ENCODE measurements at places on chromosomes 11 and 22.

DNA sequence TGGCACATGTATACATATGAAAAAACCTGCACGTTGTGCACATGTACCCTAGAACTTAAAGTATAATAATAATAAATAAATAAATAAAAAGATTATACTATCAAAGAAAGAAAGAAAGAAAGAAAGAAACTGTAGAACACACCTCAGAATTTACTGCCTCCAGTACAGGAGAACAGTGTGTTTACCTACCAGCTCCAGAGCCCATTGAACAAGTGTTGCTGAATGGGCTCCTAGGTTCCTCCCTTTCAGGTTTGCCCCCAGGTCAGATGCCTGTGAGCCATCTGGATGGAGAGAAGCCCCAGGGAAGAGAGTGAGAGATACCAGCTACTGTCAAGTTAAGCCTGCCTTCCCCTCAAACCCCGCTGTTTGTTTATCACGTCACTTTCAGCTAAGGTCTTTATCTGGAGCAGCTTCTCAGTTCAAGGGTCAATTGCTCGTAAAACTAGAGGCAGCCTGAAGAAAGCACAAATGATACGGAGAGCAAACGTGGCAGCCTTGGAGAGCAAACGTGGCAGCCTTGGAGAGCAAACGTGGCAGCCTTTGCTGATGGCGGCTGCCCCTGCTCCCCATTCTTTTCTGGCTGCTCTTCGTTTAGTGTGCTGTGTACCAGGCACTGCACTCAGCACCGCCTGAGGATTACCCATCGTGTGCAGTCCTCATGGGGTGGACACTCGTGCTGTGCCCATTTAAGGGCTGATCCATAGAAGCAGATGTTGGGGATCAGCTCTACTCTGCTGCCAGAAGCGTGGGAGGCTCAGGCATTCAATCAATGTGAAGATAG is 111.7 kb downstream of the ADAMTS15 start:
- DNase-seq, result no peak

DNA sequence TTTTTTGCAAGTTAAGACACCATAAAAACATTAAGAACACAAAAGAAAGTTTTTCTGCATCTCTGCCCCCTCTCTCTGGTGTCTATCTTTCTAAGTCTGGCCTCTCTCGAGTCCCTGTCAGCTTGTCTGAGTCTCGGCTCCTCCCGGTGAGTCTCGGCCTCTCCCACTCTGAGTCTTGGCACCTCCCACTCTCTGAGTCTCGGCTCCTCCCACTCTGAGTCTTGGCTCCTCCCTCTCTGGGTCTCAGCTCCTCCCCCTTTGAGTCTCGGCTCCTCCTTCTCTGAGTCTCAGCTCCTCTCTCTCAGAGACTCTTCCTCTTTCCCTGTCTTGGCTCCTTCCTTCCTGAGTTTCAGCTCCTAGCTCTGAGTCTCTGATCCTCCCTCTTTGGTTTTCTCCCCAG is 72.5 kb upstream of the AMPD3 start:
- no peak for DNase-seq

DNA sequence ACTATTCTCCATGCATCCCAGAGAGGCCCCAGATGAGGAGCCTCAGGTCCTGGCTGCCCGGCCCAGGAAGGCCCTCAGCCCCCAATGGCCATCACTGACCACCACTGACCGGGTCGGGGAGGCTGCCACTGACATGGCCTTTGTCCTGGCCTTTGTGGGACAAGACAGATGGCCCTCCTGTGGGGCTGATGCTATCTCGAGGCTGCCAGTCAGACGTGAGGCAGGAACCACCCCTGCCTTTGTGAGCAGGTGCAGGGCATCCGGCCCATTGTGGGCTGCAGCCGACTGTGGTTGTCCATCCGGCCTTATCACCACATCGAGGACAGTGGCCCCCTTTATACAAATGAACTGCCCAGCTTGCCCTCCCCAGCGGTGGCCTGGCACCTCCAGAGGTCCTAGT is 5.5 kb downstream of the GP1BB start:
- DNase-seq, result no peak

- DNase-seq, result no peak
Observed at GRCh38 chr22:49418341-49418894, 409.3 kb downstream of the BRD1 start.

DNA sequence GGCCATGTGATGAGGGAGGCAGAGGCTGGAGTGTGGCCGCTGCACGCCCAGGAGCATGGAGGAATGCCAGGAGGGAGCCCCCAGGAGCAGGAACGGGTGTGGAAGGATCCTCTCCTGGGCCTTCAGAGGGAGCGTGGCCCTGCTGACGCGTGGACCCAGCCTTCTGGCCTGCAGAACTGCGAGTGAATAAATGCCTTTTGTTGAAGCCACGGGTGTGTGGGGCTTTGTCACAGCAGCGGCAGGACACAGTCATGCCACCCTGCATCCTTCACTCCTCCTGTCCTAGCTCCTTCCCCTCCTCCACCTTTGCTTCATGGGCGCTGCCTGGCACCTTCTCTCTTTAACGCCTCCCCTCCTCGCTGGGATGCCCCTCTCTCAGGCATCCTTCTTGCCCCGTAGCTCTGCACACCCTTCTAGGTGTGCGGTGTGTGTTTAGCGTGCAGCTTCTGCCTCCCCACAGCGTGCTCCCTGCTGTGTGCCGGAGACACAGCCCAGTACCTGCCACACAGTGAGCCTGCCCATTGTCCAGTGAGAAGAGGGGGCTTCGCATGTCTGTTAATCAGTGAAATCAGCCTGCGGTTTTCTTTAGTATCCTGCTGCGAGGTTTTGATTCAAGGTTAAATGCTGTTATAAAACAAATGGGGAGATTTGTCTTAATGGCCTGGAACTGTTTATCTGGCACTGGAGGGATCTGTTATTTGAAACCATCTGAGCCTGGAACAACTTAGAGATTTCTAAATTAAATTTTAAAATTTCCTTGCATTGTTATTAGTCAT is 459.6 kb downstream of the TBC1D22A start:
- DNase-seq, result no peak

GRCh38 chr22:37994049-37994448 is 9.7 kb upstream of the SOX10 start:
- no peak for DNase-seq

GRCh38 chr11:94424011-94424410 is 22.8 kb upstream of the GPR83 start:
- no peak for DNase-seq

DNA sequence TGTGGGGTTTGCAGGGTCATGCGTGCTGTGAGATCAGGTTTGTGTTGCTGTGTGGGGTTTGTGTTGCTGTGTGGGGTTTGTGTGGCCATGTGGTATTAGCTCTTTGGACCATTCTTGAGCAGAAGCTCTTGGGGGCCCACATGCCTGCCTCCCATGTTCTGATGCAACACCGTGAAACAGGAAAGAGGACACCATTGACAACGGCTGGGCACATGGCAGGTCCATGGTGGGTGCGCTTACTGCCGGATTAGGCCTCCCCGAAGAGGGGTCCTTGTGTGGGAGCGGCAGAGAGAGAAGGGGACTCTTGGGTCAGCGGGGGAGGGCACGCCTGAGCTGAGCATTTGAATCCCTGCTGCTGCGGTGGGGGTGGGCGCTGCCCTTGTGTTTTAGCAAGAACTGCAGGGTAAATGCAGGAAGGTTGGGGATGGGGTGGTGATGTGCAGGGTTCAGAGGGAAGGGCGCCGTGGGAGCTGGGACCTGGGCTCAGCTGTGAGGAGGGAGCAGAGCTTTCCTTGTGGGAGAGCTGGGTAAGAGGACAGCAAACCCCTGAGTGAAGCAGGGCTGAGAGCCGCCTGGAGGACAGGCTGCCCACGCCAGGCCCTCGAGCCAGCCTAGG is 361.5 kb downstream of the TBC1D22A start:
- DNase-seq, result no peak

GRCh38 chr22:43828725-43828997 is 16.6 kb upstream of the EFCAB6 start:
- no peak for DNase-seq

DNA sequence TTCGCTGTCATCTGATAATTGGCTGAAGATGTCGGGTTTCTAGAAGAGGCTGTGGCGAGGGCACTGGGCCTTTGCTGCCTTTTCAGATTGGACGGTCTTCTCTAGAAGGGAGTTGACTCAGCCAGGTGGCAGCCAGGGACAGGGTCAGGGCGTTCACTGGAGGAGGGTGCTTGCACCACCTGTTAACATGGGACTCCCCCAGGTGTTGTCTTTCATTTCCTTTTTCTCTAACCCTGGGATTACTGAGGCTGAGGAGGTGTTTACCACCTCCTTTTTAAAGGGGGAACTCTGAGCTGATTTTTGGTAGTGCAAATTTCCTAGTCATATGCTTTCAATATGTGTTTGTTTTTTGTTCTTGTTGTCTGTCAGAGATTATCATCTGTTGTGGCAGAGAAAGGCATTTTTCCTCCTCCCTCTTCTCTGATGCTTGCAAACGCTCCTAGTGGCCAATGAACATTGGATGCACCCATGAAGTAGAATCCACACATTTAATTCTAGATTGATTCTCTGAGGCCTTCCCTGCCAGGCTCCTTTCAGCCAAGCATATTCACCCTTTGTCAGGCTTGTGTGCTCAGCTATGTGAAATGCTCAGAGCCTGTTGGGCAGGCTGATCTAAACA is 54.1 kb downstream of the LDLRAD3 start:
- DNase-seq, result no peak

DNA sequence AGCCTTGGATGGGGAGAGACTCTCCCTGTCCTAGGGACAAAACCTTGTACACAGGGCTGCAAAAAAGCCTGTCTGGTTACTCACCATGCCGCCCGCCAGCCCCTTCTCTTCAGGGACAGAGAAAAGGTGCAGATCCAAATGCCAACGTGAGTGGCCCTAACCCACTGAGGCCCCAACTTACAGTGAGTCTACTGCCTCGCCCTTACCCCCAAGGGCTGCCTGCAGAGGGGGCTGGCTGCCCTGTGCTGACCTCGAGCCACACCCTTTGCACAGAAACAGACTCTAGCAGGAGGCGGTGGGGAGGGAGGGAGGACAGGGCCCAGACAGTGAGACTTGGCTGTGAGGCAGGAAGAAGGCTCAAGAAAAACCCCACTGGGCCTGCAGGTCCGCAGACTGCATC is 13.6 kb upstream of the CHST1 start:
- no peak for DNase-seq

DNA sequence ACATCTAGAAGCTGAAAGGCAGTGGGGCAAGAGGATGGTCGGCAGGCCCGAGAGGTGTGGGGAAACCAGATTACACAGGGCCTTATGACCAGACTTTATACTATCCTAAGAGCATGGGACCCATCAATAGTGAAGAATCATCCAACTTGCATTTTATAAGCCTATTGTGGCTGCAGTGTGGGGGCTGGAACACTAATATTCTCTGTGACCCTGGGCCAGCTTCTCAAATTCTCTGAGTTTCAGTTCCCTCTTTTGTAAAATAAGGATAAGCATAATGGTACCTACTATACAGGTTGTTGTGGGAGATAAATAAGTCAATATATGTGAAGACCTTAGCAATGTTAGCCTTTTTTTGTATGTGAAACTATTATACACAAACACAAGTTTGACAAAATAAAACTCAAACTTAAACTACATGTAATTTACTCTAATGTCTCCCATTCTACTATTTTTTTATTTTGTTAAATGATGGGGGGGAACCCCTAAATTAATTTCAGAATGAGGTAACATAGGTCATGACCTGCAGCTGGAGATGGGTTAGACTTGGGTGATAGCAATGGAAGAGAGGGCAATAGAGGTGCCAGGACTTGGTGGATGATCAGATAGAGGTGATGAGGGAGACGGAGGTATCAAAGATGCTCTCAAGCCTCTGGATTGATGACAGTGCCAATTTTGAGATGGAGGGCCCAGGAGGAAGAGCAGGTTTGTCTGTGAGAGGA is 30.1 kb downstream of the SMCO4 start:
- no peak for DNase-seq

DNA sequence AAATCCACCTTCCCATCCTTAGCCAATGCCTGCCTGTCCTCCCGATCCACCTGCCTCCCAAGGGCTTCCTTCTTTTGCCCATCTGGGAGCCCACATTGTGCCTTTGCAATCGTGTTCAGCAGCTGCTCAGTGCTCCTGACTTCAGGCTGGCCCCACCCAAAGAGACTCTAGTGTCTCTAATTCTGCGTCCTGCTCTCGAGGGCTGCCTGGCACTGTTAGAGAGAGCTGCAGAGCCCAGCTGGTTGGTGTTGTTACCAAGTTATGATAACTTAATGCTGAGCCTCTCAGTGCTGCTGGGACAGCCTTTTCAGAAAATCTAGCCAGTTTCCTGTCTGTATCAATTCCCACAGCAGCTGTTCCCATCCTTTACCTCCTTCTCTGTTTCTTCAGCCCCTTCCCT is 69.1 kb downstream of the MICAL2 start:
- DNase-seq, result no peak

- DNase-seq, result peak; percentile 55
Observed at GRCh38 chr11:8090756-8091155, 9.7 kb downstream of the TUB start.

GRCh38 chr22:31295831-31296657 is 3.8 kb upstream of the PIK3IP1 start:
- no peak for DNase-seq

DNA sequence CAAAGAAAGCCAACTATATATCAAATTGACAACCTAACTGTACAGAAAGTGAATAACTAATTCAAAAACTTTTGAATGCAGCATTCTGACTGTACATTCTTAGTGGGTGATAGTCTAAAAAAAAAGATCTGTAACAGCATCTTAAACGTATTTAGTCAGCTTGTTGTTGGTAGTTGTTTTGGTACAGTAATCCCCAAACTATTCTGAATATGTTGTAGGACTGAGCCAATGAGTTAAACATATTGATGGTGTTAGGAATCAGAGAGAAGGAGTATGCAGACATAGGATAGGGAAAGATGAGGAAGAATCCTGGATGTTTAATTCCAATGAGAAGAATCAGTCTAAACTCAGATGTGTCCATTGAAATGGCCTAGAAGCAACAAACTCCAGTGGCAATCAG is 41.9 kb upstream of the KIRREL3 start:
- DNase-seq, result no peak

DNA sequence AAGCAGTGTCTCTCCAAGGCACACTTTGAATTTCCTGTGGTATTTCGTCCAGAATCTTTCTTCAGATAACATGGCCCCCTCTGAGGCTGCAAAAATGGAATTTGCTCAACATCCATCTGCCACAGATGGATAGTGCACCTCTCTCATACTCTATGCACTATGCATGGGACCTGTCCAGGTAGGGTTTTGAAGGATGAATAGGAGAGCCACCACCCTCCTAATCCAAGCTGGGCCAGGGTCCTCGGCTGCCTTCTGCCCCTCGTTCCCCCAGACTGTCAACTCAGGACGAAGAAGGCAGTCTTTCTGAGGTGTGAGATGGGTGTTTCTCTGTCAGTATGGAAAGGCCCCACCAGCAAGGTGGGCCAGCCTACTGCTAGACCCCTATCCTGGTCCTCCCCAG is 56.4 kb downstream of the MN1 start:
- no peak for DNase-seq
